ENCODE measurements at places on chromosomes 6 and 20. TPM values are rescaled to one million over a fixed set of nuclear protein-coding genes. Genes with fewer than 3 reads are reported as not detected.

GRCh38 chr6:30035784-30036183 is 25.3 kb upstream of the POLR1H start:
- no peaks in the 10 kb centered on the region for H3K4me1 ChIP-seq
- no peak overlapping the region for H3K27ac ChIP-seq
- H3K27me3 ChIP-seq, result no peaks in the 10 kb centered on the region
- peaks cover 5% of the 10 kb centered on the region for H3K36me3 ChIP-seq

NNAT gene
- total RNA-seq, result 0.16 TPM

GRCh38 chr6:106750142-106750918 is 121.0 kb downstream of the QRSL1 start:
- H3K4me3 ChIP-seq, result no peak overlapping the region
- no peak overlapping the region for H3K27ac ChIP-seq
- no peaks in the 10 kb centered on the region for H3K36me3 ChIP-seq
- DNase-seq, result no peak

- H3K36me3 ChIP-seq, result no peaks in the 10 kb centered on the region
- H3K4me1 ChIP-seq, result peaks cover 1% of the 10 kb centered on the region
- H3K4me3 ChIP-seq, result no peak overlapping the region
- no peak overlapping the region for H3K27ac ChIP-seq
Observed at GRCh38 chr20:63073738-63074065, 66.9 kb upstream of the BHLHE23 start.

DNA sequence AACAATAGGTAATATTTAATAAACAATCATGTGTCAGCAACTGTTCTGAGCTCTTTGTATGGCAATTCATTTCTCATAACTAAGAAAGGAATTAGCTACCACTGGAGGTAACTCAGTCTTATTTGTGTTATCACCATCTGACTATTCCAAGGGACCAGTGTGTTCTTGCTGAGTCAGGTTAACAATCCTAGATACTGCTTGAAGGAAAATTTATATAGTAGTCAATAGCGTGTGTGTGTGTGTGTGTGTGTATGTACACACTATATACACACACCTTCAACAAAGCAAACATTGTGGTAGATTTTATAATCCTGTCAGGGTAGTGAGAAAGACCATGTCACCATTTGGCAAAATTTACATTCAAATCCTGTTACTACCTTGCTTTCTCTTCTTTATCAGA is 45.8 kb upstream of the SMIM8 start:
- DNase-seq, result no peak
- H3K4me1 ChIP-seq, result no peaks in the 10 kb centered on the region
- no peak overlapping the region for H3K4me3 ChIP-seq
- H3K27ac ChIP-seq, result no peak overlapping the region
- H3K36me3 ChIP-seq, result peaks cover 1% of the 10 kb centered on the region
- H3K27me3 ChIP-seq, result no peaks in the 10 kb centered on the region

EPPIN gene
- not detected for total RNA-seq

DNA sequence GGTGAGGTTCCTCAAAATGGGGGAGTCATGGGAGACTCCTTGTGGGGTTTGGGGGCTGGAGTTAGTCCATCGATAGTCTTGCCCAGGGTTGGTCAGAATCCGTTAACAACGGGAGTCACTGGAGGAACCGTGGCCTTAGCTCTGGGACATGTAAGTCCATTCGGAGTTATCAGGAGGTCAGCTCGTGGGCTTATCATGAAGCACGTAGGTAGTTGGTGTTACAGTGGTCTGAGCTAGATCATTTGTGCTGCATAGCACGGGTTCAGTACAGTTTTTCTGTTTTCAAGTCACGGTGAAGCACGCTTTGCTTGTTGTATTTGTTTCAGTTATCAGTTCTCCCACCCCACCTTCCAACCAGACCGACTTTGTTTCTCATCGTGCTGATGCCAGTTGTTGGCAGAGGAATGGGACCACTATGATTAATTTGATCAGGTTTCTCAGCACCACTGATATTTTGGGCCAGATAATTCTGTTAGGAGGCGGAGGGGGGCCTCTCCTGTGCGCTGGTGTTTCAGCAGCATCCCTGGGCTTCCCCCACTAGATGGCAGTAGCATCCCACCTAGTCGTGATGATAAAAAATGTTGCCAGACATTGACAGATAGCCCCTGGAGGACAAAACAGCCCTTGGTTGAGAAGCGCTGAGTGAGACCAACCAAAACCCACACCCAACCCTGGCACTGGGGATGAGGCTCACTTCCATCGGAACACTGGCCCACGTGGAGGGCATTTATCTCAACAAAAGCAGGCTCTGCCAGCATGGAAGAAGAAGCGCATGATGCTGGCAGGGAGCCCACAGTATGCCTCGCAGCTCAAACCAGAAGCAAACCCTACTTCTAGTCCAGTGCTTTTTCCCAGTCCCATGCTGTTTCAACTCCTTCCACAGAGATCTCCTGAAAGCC is 2.2 kb upstream of the APMAP start:
- peaks cover 37% of the 10 kb centered on the region for H3K4me1 ChIP-seq
- DNase-seq, result peak; percentile 94
- H3K4me3 ChIP-seq, result no peak overlapping the region
- no peak overlapping the region for H3K27ac ChIP-seq
- H3K36me3 ChIP-seq, result peaks cover 13% of the 10 kb centered on the region
- H3K27me3 ChIP-seq, result peaks cover 29% of the 10 kb centered on the region

DNA sequence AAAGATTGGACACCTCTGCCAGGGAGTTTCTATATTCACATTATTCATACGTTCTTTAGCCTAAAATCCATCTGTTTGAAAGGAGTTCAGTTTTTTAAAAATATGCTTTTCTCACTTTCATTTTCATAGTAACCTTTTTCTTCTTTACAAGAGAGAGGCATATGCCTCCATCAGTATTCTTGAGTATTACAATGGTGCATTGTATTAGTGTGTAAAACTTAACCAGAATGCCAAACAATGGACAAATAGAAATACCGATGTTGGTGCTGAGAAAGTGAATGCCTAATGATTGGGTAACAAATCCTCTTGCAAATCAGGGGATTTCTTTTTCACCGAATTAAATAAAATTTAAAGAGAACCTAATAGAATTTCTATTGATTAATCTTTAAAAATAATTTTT is 163.2 kb upstream of the LAMA2 start:
- H3K36me3 ChIP-seq, result no peaks in the 10 kb centered on the region
- no peaks in the 10 kb centered on the region for H3K4me1 ChIP-seq
- peaks cover 14% of the 10 kb centered on the region for H3K27me3 ChIP-seq
- no peak for DNase-seq
- H3K27ac ChIP-seq, result no peak overlapping the region

DNA sequence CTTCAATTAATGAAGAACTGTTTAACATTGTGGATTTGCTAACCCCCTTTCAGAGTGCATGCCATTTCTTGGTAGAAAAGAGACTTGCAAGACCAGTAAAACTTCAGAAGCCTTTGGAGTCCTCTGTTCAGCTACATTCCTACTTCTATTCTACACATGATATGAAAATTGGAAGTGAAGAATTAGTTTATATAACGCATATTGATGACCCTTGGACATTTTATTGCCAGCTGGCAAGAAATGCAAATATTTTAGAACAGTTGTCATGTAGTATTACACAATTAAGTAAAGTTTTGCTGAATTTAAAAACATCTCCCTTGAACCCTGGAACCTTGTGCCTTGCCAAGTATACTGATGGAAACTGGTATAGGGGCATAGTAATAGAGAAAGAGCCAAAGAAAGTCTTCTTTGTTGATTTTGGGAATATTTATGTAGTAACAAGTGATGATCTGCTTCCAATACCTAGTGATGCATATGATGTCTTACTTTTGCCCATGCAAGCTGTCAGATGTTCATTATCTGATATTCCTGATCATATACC is 3.3 kb downstream of the TDRD6 start:
- no peaks in the 10 kb centered on the region for H3K36me3 ChIP-seq
- no peak overlapping the region for H3K4me3 ChIP-seq
- no peaks in the 10 kb centered on the region for H3K4me1 ChIP-seq
- peaks cover 8% of the 10 kb centered on the region for H3K27me3 ChIP-seq

DNA sequence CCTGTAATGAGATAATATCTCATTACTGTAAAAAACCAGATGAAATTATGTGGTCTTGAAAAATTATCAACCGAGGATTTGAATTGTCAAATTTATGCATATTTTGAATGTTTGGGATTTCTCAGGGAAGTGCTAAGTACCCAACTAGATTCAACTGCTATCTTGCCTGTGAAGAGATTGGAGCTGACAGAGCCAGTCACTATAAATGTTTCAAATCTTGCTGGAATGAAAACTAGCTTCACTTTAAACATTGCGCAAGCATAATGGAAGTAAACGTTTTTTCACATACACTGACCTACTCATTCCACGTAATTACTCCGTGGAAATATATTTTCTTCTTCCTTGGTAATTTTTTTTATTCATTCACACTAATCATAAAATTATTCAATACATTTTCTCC is 46.7 kb downstream of the TMEM170B start:
- no peak overlapping the region for H3K27ac ChIP-seq
- H3K4me1 ChIP-seq, result no peaks in the 10 kb centered on the region
- peak; percentile 21 for DNase-seq
- no peaks in the 10 kb centered on the region for H3K36me3 ChIP-seq
- no peak overlapping the region for H3K4me3 ChIP-seq
- peaks cover 11% of the 10 kb centered on the region for H3K27me3 ChIP-seq

RBPJL gene
- not detected for total RNA-seq

- H3K4me3 ChIP-seq, result peak overlapping the region; percentile 96
- H3K27ac ChIP-seq, result peak overlapping the region; percentile 65
- H3K36me3 ChIP-seq, result peaks cover 11% of the 10 kb centered on the region
Observed at GRCh38 chr6:29628419-29629281, 4.3 kb downstream of the GABBR1 start.

All from activated CD4-positive, alpha-beta T cell treated with anti-CD3 and anti-CD28 coated beads, Interleukin-2, amount 10 ng/mL, durations not matched to agents 24 days and 14 days (primary cell).